ENCODE measurements at places on chromosomes 6 and 20.

GRCh38 chr20:58956078-58956477 is 25.0 kb upstream of the NELFCD start:
- no peak for DNase-seq

DNA sequence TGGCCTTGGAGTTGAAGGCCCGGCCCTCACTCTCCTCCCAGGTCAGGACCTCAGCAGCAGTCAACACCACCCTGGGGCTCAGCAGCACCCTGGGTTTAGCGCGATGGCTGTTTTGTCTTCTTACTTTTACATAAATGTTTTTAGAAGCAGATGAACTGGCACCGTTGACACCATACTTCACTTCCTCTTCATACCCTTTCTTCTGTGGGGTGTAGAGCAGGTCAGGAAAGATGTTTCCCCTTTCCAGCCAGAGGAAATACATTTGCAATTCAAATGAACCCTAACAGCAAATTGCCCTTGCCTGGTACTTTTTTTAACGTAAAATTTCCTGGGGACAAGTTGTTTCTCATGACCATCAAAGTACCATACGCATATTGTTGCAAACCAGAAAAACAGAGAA is 54.7 kb upstream of the SNX9 start:
- no peak for DNase-seq

- DNase-seq, result no peak
Measured at GRCh38 chr6:141580131-141580530, 552.6 kb upstream of the GJE1 start.

DNA sequence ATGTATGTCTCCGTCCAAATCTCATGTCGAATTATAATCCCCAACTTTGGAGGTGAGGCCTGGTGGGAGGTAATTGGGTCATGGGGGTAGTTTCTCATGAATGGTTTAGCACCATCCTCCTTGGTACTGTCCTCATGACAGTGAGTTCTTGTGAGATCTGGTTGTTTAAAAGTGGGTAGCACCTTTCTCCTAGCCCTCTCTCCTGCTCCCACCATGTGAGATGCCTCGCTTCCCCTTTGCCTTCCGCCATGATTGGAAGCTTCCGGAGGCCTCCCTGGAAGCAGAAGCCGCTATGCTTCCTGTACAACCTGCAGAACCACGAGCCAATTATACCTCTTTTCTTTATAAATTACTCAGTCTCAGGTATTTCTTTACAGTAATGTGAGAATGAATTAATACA is 123.1 kb downstream of the FYN start:
- no peak for DNase-seq
